ENCODE measurements at places on chromosomes 5 and 9.

GRCh38 chr5:150464554-150465012, 15.0 kb upstream of the RPS14 start:
- no peak for DNase-seq

- no peak for DNase-seq
Observed at GRCh38 chr5:110086658-110087388, 397.1 kb downstream of the MAN2A1 start.

DNA sequence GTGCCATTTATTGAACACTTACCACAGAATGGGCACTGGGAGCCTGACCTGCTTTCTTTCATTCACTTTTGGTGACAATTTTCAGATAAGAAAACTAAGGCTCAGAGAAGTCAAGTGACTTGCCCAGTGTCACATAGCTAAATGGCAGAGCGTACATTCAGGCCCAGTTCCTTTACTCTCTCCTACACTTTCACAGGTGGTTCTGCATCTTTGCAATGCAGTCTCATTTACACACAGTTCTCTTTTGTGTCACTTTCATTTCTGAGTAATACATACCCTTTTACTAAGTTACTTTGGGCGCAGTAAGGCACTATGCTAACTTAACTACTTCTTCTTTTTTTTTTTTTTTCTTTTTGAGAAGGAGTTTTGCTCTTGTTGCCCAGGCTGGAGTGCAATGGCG, 8.3 kb downstream of the NFIL3 start:
- DNase-seq: no peak

- no peak for DNase-seq
Observed at GRCh38 chr5:151772846-151773561, 1.2 kb downstream of the G3BP1 start.

GRCh38 chr5:27845248-27845647, 806.9 kb upstream of the CDH9 start:
- DNase-seq: no peak

GRCh38 chr5:141701360-141702119, 19.5 kb upstream of the ARAP3 start:
- DNase-seq: peak; percentile 21

DNA sequence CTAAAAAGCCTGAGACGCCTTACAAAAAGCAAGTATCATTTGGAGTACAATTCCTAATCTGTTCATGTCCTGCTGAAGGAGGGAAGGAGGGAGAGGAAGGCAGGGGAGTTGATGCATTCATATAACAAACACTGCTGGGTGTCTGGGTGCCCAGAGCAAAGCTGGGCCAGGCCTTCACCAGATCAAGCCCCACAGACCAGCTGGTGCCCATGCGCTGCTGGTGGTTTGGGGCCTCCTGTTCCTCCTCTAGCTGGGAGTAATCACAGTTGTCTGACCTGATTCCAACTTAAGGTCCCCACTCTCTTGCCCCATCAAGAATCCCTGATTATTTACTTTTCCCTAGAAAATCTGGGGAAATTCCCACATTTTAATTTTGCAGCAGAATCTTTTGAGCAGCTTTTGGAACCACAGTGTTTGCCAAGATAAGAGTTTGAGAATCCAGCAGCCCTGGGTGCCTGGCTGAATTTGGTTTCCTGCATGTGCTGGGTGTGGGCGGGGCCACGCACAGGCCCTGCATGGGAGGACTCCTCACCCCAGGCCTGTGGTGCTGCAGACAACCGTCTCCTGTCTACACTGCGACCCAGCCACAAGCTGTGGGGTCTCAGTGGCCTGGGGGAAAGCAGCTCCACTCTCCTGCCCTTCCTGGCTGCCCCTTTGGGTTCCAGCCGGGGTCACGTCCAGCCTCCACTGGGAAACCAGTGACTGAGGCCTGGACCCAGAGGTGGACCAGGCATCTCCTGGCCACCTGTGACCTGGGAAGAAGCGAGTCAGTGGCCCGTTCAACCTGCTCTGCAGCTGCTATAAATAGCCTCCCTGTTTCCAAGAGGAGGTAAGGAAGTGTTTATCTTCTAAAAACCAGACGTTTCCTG, 47.5 kb downstream of the NEURL1B start:
- DNase-seq: peak; percentile 72

DNA sequence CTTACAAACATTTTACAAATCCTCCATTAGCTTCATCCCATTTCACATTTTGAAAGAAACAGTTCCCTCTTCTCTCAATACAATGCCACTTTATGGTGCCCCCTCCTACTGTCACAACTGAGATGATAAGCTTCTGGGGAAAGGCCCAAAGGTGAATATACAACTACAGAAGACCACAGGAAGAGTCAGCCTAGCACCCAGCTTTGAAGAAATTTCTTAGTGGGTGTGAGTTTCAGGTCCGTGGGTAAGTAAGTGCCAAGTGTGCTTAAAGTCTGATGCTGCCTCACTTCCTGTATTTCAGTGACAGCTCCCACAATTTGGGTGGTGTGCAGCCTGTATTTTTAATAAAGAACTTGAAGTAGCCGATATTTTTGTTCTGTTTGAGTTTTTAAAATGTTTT, 68.1 kb downstream of the ARHGEF28 start:
- DNase-seq: no peak

DNA sequence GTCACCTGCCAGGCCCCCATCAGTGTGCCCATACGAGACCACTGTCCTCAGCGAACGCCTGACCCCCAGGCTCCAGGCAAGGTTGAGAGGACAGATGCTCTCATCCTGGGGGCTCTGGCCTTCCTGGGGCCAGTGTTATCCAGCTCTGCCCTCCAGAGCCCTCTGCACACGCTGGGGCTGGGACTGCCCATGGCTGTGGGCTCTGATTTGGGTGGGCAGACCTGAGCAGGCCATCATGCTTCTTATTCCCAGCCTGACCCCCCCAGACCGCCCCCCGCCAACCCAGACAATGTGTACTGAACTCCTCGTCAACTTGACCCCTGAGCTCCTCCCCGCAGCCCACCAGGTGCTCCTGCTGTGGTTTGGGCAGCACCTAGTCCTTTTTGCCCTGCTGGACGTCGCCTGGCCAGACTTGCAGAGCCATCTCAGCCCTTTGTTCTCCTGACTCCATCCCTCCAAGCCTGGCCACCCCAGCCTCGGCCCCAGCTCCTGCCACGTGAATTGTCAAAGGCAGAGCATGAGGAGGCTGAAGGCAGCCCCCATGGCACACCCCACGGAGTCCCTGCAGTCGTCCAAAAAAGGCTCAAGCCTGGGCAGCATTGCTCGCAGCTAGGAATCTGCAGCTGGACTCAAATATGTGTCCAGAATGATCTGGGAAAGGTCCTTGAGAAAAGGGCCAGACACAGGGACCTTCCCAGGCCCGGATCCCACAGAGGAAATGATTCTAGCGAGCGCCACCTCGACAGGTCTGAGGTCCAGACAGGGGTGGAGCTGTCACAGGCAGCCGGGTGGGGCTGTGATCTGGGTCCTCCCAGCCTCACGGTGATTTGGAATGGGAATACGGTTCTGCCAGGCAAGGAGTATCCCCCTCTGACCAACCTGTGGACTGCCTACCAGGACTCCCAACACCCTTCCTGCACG, 87.0 kb downstream of the ADAMTS2 start:
- DNase-seq: no peak

- DNase-seq: no peak
Observed at GRCh38 chr5:78887384-78888118, 97.6 kb downstream of the ARSB start.

GRCh38 chr5:54320256-54320655, 9.9 kb upstream of the ARL15 start:
- no peak for DNase-seq

DNA sequence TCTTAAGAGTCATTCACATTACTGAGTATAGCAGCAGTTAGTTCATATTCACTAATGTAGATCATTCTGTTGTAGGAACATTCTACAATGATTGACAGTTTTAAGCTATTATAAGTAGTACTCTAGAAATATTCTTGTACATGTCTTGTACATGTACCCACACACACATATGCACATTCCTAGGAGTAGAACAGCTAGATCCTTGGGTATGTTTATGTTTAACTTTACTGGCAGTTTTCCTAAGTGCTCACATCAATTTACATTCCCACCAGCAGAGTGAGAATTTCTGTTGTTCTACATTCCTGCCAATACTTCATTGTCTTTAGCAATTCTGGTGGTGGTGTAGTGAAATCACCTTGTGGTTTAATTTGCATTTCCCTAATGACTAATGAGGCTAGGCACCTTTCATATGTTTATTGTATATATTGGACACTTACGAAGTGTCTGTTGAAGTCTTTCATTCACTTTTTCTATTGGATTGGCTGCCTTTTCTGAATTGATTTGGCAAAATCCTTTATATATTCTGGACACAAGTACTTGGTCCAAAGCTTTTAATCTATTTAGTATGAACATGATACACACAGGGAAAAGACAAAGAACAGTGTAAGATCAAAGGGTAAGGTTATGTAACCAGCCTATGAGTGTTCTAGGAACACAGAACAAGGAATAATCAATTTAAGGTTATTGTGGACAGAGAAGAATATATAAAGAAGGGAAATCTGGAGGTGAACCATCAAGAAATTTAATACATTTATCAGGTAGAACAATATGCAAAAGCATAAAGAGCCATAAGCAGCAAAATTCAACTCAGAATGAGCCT, 95.6 kb downstream of the MLLT3 start:
- DNase-seq: no peak

- no peak for DNase-seq
Observed at GRCh38 chr5:36720688-36721087, 114.3 kb downstream of the SLC1A3 start.

DNA sequence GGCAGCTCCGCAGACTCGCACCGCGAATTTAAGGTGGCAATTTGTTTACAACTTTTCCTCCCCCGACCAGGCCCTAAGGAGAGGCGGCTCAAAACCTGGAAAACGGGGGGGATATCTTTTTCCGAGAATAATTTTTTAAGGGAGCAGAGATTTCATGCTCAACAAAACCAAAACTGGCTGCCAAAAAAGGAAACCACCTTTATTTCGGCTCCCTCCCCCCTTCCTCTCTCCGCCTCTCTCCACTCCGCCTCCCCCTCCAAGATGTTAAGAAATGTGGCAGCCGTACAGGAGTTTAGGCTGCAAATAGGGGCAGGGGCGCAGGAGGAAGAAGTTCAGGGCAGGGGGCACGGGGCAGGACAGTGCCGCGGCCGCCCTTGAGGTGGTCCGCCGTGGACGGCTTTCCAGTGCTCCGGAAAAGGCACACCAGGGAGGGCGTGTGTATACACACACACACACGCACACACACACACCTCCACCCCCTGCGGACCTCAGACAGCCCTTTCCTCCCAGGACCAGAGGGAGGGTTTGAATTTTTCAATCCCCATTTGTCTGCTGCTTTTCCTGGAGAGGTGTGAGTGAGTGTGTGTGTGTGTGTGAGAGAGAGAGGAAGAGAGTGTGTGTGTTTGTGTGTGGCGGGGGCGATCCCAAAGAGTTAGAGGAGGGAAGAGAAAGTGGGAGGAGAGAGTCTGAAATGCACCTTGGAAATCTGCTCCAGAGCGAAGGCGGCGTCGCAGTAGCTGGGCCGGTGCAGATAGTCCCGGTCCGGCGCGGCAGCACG, 9.1 kb downstream of the PTCH1 start:
- DNase-seq: peak; percentile 51

- no peak for DNase-seq
Observed at GRCh38 chr5:128681096-128681495, 143.1 kb upstream of the FBN2 start.

DNA sequence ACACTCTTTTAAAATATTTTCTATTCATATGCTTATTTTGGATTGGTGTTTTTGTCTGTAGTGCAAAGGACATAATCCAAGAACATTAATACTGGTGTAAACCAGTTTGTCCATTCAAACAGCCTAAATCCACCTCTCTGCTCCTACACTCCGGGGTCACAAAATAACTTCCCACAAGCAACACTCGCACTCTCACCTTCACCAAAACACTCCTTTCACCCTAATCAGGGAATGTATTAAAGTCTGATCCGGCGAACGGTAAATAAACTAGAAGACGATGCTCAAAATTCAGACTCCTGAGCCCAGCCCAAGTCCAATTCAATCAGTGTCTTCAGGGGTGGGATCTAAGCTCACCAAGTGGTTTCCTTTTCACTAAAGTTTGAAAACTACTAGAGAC, 649 bp downstream of the AP3B1 start:
- no peak for DNase-seq

- no peak for DNase-seq
Observed at GRCh38 chr9:122392284-122392683, 21.5 kb downstream of the PTGS1 start.

DNA sequence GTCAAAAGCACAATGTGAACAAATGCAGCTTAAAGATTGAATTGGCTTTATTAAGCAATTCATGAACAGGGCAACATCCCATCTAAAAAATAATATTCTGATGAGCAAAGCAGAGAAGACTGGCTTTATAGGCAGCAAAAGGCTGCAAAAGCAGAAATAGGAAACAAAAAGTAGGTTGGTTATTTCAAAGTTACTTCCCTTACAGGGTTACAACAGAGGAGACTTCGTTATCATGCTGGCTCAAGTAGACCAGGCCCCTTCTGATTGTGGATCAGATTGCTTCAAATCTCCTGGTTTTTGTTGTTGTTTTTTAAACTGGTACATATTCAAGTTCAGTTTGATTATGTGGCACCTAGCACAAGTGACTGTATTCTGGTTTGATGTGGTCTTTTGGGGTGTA, 73.1 kb downstream of the MAN2A1 start:
- DNase-seq: no peak

GRCh38 chr5:168869615-168870227, 290.6 kb upstream of the PANK3 start:
- no peak for DNase-seq

DNA sequence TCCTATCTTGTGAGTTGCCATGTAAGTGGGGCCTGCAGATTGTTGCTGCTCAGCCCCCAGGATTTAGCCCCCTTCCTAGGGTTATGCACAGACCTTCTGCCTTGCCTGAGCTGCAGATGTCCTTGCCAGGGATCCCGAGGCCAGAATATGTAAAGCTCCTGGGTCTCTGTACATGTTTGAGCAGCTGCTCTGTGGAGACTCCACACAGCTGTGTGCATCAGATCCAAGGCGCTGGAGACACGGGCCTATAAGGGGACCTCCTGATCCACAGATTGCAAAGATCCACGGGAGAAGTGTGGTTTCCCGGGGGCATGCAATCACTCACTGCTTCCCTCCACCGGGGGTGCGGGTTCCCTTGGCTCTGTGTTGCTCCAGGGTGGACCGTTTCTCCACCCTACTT, 28.9 kb downstream of the TAF11L14 start:
- DNase-seq: no peak

DNA sequence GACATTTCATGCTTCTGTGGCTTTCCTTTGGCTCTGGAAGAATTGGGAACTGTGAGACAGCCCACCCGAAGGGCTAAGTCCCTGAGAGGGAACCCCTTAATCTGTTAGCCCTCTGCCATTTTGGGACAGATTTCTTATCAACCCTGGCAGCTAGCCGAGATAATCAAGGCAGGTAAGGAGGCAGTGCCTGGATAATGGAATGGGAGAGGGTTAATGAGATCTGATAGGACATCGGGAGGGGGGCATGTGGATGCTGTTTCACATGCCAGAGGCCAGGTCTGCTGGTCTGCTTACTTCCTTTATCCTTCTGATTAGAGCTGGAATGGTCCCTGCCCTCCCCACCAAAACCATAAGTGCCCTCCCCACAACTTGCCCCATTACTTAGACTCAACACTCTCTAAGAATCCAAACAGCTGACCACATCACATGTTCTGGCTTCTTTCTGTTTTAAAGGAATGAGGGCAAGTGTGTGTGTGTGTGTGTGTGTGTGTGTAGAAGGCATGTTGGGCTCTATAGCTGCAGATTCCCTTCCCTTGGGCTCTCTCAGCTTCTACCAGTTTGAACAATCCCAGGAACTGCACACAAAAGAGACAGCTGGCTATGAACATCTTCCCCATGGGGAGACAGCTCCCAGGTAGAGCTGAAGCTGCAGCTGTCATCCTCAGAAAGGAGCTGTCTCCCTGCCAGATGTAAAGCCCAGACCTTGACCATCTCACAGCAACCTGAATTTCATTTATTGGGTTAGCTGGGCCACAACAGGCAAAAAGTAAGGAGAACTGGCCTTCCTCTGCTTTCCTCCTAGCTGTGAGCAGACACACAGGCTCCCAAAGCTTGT, 221.3 kb downstream of the PIK3R1 start:
- DNase-seq: no peak
